ENCODE measurements at places on chromosomes 4 and X.

- no peak for DNase-seq
Measured at GRCh38 chrX:17549107-17549651, 174.2 kb downstream of the NHS start.

- DNase-seq, result no peak
Measured at GRCh38 chr4:41202820-41203568, 11.3 kb downstream of the APBB2 start.

- DNase-seq, result no peak
Measured at GRCh38 chr4:28755081-28755480, 1894.4 kb downstream of the STIM2 start.

DNA sequence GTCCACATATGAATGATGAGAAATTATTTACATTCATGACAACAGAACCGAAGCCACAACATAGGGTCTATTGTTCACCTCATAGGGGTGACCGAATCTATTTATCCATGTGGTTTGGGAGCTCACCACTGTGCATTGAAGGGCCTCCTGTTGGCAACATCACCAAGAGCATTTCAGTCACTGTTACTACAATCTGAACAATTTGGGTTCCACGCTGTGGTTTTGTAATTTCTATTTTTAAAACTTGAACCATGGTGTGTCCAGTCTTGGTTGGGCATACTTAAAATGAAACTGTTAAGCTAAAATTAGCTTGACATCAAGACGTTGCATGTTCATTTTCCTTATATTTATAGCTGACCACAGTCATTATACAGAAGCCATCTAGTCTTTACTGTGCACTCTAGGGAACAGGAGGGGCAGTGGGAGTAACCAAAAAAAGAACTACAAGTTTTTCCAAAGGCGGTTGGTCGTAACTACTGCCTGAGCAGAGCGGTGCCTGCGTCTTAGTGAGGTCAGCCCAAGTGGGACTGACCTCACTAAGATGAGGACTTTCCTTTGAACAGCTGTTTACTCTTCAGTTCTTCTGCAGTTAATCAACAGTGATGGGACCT is 192.1 kb downstream of the SPRY1 start:
- DNase-seq, result peak; percentile 32

DNA sequence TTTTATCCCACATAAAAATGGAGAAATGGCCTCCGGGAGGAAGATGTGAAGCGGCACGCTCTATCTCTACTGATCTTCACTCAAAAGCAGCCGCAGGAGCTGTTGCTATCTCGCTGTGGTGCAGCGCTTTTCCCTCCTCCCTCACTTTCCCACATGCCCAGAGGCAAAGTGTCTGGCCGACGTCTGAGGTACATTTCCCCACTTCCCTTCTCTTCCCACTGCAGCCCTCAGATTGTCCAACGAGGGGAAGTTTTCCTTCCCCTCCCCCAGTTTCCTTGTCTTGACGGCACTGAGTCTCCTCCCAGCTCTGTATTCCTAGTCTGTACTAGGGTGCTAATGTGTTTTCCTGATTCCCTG is 660 bp upstream of the COL25A1 start:
- no peak for DNase-seq

- no peak for DNase-seq
Measured at GRCh38 chr4:7428261-7429068, 6.3 kb downstream of the PSAPL1 start.

GRCh38 chr4:89247951-89248350 is 59.6 kb downstream of the GPRIN3 start:
- DNase-seq, result no peak

- DNase-seq, result no peak
Measured at GRCh38 chr4:74197080-74197479, 39.2 kb downstream of the MTHFD2L start.

DNA sequence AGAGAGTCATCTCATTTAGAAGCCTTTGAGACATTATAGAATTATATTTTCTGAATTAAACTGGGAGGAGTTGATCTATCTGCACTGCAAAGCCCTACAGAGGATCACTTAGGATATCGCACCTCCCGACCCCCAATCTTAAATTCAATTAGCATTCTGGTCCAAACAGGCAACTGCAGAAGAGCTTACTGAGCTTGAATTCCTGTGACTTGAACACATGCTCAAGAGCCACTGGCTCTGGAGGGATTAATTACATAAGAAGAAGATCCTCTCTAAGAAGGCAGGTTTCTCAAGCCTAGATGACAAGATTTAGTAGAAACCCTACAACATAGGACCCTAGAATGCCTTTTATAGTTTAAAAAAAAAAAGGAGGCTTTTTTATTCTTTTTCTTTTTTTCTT is 548.9 kb downstream of the ARAP2 start:
- DNase-seq, result no peak

DNA sequence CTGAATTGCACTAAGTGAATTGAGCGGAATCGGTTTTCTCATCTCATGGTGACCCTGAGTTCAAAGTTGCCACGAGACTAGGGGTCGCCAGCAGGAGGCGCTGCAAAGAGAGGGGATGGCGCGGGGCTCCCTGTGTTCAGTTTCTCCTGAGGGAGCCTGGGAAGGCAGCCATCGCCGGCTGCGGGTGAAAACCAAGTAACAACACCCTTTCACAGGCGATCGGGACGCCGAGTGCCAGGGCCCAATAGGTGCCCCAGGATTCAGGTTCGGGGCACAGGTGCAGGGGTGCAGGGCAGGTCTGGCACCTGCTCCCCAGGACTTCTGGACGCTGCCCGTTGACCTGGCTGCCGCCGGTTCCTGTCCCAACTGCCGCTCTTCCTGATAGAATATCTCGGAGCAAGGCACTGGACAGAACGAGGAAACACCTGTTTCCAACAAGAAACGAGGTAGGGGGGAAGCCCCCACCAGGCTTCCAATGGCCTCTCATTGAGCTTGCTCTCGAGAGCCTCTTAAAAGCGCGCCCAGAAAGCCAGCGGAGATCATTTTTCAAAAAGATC is 1.1 kb upstream of the FGF16 start:
- DNase-seq, result no peak

DNA sequence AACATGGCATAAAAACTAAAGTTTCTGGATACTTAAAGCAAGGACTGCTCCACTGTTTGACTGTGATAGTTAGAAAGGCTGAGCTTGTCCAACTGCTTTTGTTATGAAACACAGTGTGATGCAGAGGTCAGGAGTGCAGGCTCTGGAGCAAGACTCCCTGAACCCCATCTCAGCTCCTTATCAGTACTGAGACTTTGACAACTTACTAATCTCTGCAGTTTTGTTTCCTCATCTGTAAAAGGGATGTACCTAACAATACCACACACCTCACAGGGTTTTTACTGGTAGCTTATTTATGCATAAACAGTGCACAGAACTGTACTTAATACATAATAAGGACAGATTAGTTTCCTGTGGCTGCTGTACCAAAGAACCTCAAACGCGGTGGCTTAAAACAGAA is 804.3 kb downstream of the FSTL5 start:
- no peak for DNase-seq

- DNase-seq, result no peak
Measured at GRCh38 chrX:137025930-137026329, 7.9 kb downstream of the GPR101 start.

DNA sequence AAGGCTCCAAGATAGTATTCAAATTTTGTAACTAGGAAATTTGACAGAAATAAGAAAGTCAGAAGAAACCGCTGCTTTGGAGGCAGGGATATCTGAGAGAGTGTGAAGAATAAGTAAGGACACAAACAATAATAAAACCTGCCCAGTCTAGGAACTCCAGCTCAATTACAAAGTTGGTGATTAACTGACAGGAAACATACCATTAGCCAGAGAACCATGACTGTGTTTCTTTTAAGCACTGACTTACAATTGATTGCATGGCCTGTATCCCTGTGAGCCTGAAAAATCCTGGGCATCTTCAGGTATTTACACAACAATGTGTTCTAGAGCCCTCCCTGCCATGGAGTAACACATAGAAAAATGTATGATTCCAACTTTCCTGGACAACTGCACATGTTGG is 127.4 kb downstream of the GRIA3 start:
- no peak for DNase-seq

DNA sequence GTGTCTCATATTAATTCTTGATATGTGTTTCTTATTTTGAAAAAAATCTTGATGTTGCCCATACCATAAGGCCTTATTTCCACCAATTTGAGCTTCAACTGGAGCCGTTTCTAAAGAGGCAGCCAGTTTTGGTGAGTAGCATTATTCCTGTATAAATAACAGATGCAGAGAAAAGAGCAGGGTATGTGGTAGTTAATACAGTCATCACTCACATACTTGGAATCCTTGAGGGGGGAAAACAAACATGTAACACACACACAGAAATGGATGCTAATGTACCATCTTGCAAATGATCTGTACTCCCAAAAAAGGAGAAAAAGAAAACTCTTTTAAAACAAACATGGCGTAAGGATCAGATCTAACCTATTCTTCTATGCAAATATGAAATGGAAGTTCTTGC is 389.7 kb downstream of the GPM6A start:
- DNase-seq, result no peak

GRCh38 chr4:8726344-8726851 is 133.8 kb downstream of the CPZ start:
- DNase-seq, result no peak

DNA sequence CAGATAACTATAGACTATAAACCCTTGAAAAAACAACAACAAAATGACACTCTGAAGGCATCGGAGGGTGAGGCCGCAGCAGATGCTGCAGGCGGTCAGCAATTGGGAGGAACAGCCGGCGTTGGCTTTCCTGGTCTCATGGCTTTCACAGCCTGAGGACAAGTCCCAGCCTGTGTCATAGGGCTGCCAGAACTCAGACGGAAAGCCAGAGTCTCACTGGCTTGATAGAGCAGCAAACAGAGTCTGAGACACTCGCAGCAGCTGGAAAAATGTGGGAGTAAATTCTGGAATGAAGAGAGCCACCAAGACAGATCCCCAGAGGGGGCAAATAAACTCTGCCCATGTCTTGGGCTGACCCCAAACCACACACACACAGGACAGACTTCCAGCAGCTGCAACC is 86.3 kb downstream of the PPP2R2C start:
- DNase-seq, result no peak

- no peak for DNase-seq
Measured at GRCh38 chrX:103747163-103747562, 29.5 kb upstream of the PLP1 start.

- DNase-seq, result no peak
Measured at GRCh38 chr4:77877771-77878565, 15.3 kb downstream of the MRPL1 start.

Measured in HL-60 (cell line).